ENCODE measurements at places on chromosomes 11 and 22.

GRCh38 chr22:38947321-38948140 is 9.9 kb upstream of the APOBEC3A start:
- no peak for DNase-seq

DNA sequence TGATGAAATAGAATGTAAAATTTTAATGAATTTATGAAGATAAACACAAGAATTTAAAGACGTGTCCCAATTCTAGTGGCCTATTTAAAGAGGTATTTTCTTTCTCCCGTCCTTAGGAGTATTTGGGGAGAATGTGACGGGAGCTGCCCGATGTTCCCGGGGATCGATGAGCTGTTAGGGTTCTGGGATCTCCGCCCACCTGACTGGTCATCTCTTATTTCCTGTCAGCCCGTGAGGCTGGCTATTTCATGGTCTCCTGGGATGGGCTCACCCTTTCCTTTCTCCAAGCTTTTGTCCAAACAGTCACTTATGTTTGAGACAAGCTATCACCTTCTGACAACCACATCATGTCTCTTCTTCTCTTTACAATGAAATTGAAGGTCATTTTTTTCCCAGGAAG is 16.9 kb upstream of the CLMP start:
- DNase-seq: no peak

- DNase-seq: no peak
Measured at GRCh38 chr22:17920992-17921650, 103.2 kb downstream of the MICAL3 start.

GRCh38 chr11:37595845-37596244 is 997.8 kb upstream of the RAG2 start:
- DNase-seq: no peak

Measured in AG09309 (cell line).